ENCODE measurements at places on chromosomes 6 and 20.

DNA sequence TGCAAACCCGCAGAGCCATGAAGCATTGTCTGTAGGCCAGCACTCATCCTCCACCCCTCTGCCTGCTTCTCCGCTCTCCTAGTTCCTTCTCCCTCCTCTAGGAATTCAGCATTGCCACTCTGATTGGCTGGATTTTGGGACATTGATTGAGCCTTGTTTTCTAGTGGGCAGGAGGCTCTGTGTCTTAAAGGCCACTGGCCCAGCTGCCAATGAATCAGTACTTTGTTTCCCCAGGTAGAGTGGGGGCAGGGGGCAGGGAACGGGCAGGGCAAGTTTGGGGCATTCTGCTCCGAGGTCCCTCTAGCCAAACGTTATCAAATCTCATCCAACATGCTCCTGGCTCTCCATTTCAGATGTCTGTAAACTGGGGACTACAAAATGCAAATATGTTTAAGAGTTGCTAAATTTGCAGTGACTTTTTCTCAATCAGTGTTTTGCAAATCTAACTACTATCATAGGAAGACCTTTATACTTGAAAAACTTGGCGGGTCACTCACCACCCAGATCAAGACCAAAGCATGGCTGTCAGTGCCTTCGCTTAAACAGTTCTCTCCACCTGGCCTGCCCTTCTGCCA, 10.4 kb upstream of the BPI start:
- DNase-seq, result no peak

DNA sequence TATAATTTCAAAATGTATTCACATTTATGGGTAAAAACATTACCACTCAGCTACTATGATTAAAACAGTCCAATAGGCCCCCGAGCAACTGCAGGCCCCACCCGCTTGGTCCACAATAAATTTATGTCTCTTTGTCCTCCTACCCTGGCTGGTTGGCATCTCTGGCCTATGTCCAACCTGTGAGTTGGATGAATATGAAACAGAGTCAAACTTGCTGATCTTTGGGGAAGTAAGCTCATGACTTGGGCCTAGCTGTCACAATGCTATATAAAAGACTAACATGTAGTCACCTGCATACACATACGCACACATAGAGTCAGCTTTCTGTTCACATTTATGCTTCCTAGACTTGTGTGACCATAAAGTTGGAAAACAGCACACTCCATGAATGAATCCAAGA, 20.5 kb downstream of the MAP7 start:
- no peak for DNase-seq

- no peak for DNase-seq
These were observed 26.9 kb downstream of the ARMC2 start for GRCh38 chr6:108875161-108875555.

DNA sequence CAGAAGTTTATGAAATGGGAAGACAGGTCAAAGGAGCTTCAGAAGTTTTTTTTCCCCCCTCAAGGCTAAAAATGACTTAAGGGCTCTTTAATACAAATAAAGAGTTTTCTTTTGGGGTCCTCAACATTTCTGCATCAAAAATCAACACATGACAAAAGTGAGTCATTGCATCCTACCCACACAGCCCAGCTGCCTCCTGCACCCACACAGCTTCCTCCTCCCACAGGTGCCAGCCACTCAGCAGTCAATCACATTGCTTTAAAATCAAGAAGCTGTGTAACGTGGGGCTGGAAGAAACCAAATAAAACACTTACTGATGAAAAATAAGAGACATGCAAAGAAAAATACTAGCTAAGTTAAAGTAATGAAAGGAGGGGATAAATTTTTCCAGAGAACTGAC, 68.5 kb downstream of the MAP3K5 start:
- peak; percentile 8 for DNase-seq

DNA sequence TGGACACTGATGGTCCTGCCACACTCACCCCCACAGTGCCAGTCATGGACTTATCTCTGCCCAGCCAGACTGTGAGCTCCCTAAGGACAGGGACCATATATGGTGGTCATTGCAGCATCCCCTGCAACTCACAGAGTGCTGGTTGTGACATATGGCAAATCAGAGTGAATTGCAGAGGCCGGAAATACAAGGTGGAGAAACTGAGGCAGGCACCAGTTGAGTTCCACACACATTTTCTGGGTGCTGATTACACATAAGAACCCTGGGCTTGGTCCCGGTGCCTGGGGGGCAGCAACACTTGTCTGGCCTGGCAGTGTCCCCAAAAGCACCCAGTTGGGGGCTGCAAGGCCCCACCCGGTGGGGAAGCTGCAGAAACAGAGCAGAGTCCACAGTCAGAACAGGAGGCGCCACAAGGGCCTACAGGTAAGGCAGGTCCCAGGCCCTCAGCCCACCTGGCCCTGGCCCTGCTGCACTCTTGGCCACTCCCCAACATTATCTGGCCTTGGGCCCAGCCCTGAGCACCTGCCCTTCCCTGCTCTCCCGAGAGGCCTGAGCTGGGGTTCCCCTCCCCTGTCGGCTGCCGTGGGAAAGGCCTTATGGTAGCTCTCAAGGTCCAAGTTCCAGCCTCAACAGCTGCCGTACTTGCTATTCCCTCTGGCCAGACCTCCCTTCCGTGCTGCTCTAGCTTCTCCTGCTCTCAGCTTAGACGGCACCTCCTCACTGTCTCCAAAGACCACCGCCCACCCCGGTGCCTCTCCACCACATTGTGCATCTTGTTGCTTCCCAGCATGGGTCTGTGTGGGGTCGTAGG, 140.8 kb upstream of the PTPN1 start:
- DNase-seq, result no peak

DNA sequence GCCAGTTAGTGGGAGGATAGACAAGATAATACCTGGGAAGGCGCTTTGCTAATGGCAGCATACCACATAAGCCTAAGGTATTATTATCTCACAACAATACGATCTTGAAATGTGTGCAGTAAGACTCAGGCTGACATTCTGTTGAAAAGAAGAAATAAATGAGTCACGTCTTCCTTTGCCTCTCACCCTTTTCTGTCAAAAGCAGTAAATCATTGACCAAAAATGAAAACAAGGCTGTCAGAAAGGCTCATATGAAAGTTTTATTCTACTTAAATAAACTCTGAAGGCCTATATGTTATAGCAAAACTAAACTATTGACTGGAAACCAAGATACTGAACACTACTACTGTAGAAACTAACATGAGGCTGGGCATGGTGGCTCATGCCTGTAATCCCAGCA, 43.1 kb upstream of the IL20RA start:
- no peak for DNase-seq

DNA sequence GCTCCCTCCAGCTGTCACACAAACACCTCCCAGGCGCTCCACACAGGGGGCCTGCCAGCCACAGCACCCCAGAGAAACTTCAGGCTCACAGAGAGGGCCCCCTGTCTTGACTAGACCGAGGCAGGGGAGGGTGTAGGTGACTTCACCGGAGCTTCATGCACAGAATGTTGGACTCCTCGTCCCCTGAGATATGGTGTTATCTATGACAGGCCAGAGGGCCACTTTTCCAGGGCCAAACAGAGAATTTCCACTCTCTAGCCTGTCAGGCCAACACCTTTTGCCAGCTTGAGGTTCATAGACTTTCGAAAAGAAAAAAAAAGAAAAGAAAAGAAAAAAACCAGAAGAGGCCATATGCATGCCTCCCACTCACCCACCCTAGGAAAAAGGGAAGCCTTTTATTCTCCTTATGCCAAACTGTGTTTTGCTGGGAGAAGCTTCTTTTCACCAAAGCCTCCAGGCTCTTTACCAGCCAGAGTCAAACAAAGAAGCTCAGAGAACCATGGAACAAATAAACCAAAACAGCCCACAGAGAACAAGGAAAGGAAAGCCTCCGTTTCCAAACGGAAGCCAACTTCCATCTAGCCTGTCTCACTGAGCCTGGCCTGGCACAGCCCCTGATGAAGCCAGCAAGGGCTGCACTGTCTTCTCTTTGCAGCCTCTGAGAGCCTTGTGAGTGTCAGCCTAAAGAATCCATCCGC, 313.2 kb upstream of the JARID2 start:
- DNase-seq, result no peak

GRCh38 chr6:129684903-129685661, 24.9 kb downstream of the ARHGAP18 start:
- DNase-seq, result no peak

DNA sequence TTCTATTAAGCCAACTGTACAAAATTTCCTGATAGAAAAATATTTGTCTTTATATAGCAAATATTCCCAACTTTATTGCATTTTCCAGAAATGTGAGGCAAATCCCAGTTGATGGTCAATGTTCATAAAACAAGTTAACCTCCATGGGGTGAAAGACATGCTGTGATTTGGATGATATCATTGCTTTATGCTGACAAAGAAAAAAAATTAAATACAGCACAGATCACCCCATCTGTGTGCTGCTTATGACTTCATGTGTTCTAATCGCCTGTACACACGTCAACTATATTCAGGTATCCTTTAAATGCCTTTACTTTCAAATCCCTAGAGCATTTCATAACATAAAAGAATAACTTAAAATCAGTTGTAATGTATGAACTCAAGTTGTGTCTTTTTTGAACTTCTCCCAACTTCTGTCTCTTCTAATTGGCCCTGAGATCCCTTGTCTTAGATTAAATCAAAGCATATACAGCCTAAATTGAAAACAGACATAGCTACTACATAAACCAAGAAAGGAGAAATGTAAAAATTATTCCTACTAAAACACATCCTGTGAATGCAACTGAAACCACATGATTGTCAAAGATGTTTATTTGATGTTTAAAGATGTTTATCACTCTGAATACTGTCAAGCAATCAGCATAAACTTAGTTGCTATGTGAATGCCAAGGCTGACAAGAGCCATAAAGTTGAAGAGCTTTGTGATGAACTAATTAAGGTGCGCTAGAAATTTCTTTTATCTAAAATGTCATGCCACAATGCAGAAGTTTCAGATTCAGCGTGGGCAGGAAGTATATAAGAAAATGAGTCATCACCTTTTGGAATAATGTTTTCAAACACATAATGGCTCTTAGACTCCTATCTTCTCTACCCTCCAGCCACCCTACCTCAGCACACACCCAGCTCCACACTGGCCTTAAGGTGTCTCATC, 68.7 kb downstream of the FILIP1 start:
- no peak for DNase-seq

DNA sequence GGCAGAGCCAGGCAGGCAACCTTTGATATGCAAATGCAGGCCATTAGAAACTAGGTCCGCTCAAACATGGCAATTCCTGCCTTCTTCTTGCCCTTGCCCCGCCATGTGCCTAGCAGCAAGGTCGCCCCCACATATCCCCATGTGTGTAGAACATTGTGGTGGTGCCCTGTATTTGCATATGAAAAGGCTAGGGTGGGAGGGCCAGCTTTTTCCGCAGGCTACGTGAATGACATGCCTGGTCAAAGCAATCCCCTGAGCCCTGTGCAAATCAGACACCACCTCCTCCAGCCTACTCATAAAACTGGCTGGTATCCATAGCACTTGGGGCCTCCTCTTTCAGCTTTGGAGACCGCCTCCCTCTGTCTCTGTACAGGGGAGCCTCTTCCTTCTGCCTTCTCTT, 31.6 kb downstream of the GSTA2 start:
- DNase-seq, result no peak

DNA sequence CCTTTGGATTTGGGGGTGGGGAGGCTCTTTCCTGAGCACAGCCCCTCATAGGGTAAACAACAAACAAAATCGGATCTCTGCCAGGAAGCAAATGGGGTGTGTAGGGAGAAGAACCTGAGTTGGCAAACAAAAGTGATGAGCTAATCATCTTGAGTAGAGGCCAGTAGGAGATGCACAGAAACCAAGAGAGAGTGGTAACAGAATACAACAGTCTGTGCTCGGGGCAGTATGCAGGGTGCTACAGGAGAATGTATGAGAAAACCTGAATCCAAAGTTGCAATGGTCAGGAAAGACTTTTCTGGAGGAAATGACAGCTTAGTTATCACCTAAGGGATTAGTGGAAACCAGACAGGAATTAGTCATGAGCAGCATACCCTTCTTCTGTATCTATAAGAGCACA, 177.8 kb downstream of the CDKAL1 start:
- no peak for DNase-seq

DNA sequence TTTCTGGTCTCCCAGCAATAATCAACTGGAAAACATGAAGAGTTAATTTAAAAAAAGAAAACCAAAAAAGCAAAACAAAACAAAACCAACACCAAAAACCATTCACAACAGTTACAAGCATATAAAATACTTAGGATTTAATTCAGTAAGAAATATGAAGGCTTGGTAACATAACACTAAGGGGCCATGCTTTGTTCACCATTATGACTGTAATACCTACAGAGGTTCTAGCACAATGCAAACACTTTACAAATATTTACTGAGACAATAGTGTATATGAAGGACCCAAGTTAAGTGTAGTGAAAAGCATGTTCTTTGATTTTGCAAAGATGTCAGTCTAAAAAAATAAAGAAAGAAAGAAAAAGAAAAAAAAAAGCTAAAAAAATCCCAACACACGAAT, 109.8 kb upstream of the EMILIN3 start:
- DNase-seq, result no peak

DNA sequence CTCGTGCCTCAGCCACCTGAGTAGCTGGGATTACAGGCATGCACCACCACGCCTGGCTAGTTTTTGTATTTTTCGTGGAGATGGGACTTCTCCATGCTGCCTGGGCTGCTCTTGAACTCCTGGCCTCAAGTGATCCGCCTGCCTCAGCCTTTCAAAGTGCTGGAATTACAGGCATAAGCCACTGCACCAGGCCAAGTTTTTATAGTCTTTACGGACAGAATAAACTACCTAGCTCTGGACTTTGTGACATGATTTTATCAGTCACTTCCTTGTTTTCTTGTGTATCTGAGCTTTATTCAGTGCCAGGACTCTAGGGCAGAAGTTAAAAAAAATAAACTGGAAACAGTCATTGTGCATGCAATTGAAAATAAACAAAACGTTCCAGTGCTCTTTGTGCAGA, 46.7 kb upstream of the RALGAPA2 start:
- DNase-seq, result no peak

GRCh38 chr6:119347466-119348095, 2.0 kb downstream of the MAN1A1 start:
- peak; percentile 22 for DNase-seq

GRCh38 chr6:118606268-118606667, 45.1 kb downstream of the CEP85L start:
- no peak for DNase-seq

DNA sequence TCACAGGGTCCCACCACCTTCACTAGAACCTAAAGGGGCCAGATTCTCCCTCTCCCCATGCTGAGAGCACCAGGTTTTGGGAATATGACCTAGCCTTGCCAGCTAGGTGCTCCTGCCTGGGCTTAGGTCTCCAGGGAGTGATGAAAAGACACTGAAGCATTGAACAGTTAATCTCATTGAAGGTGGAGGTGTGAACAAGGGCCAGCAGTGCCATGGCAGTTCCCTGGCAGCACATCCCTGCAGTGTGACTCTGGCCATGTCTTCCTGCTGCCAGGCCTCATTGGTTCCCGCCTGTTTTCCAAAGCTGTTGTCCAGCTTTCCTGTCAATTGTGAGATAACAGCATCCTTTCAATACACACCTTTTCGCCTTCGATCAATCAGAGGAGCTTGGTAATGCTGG, 10.9 kb downstream of the PPIL6 start:
- no peak for DNase-seq

Measured in MG63 (cell line).